ENCODE measurements at places on chromosomes 6 and 20.

- DNase-seq: no peak
These were observed 179.6 kb downstream of the UST start for GRCh38 chr6:148926478-148926877.

GRCh38 chr20:10064611-10065010 is 29.8 kb downstream of the ANKEF1 start:
- DNase-seq: no peak

DNA sequence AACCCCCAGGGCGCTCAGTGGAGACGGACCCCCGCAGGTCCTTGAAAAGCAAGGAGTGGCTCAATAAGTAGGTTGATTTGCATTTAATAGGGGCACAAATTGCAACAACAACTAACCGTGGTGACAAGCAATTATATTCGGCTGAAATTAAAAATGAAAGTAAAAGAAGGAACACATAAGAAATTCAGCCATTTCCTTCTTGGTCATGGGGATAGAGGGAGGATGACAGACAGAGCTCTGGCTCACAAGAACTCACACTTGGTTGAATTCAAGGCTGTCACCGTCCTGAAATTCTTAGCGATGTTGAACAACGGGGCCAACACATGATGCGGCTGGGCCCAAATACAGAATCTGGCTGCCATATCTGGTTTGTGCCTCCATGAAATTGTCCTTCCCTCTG is 129.0 kb downstream of the EDN3 start:
- no peak for DNase-seq

- no peak for DNase-seq
These were observed 140.7 kb upstream of the FLRT3 start for GRCh38 chr20:14478126-14478525.

DNA sequence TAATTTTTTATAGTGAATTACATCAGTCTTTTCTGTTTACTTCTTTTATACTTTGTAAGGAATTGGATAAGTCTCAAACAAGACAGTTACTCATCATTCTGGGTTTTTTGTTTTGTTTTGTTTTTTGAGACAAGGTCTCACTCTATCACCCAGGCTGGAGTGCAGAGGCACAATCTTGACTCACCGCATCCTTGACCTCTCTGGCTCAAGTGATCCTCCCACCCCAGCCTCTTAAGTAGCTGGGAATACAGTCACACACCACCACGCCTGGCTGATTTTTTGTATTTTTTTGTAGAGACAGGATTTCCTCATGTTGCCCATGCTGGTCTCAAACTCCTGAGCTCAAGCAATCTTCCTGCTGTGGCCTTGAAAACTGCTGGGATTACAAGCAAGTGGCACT is 524.3 kb downstream of the EYS start:
- no peak for DNase-seq

DNA sequence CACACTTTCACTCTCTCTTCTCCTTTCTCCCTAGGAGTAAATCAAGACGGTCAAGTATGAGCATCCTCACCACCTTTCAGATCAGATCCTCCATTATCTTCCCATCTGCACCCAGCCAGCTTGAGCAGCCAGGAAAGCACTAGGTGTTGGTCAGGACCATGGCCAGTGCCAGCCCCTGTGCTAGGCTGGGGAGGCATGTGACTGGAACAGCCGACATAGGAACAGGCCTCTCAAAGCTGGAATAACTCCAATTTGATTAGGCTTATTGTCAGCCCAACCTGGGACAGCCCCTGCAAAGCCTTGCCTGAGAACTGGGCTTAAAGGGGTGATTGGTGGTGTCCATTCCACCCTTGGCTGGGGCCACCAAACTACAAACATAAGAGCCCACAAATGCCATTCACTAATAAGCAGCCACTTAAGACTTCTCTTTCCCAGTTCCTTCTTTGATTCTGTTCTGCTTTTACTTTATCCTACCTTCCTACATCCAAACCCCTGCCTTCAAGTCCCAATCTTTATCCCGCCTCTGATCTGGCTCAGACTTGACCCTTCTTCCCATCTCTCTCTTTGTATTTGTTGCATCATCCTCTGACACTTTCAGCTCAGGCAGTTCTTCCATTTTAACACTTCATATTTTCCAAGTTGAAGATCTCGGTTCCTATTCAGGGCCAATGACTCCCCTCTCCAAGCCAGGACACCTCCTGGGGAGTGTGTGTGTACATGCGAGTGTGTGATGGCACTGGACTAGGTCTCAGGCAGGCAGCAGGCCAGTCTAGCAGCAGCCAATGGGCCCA is 4.5 kb upstream of the TREM2 start:
- DNase-seq: no peak

DNA sequence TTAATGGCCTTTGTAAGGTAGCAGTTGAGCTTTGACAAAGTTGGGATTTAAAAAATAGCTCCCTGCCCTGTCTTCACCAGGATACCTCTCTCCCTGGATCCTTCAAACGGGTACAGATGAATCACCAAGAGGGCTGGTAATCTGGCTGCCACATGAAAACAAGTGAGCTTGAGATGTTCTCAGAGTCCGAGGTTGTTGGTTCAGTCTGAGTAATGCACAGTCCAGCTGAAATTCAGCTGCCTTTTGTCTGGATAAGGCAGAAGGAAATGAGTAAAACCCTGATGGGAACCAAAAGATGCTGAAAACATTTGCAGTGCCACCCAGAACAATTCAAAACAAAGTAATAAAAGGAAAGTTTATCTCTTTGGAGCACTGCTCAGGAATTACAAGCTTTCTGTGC is 86.8 kb downstream of the GJA1 start:
- DNase-seq: no peak

- DNase-seq: peak; percentile 44
These were observed 50.9 kb upstream of the DACT2 start for GRCh38 chr6:168370310-168370991.

DNA sequence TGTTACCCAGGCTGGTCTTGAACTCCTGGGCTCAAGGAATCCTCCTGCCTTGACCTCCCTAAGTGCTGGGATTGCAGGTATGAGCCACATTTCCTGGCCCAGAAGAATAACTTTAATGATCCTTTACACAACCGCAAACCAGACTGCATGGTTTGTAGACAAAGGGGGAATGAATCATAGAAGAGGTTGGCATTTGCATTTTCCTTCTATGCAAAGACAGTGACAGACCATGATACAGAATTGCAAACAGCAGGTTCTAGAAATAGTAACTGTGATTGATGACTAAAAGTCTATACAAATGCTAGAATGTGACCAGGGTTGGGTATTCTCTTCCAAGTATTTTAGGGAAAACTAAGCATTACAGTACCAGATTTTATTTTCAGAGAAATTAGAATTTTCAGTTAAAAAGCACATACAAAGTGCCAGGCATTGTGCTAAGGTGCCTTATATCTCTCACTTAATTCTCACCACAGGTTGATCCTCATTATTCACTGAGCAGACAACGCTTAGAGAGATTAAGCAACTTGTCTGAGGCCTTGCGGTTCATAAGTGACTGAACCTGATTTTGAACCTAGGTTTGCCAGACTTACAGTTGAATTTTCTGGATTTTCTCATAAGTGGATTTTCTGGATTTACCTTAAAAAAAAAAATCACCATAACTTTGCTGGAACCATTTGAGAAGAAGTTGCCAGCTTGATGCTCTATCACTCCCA is 146.6 kb downstream of the ZFAND3 start:
- DNase-seq: no peak

GRCh38 chr20:35899064-35899463 is 55.2 kb downstream of the SCAND1 start:
- DNase-seq: no peak

DNA sequence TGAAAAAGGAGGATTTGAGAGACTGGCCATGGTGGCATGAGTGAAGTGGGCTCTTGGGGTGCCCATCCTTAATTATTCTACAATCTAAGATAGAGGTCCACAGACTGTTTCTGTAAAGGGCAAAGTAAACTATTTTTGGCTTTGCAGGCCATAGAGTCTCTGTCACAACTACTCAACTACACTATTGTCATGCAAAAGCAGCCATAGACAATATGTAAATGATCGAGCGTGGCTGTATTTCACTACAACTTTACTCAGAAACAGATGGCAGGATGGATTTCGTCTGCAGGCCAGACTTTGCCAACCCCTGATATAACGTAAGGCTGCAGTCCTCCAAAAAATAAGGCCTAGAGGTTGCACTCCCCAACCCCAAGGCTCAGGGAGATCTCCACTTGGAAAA is 58.2 kb upstream of the NAA20 start:
- DNase-seq: no peak

GRCh38 chr6:81075974-81076373 is 676.5 kb downstream of the TENT5A start:
- no peak for DNase-seq

DNA sequence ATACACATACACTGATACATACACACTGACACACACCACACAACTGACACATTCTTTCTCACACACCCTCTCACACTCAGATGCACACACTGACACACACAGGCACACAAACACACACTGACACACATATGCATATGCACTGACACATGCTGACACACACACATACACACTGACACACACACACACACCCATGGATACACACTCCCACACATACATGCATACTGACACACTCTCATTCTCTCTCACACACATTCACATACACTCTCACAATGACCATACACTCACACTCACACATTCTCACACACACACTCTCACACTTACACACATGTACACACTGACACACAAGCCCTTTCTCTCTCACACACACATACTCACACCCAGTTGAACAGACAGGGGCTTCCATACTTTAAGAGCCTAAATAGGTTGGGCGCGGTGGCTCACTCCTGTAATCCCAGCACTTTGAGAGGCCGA is 236.4 kb downstream of the LRFN2 start:
- DNase-seq: no peak

DNA sequence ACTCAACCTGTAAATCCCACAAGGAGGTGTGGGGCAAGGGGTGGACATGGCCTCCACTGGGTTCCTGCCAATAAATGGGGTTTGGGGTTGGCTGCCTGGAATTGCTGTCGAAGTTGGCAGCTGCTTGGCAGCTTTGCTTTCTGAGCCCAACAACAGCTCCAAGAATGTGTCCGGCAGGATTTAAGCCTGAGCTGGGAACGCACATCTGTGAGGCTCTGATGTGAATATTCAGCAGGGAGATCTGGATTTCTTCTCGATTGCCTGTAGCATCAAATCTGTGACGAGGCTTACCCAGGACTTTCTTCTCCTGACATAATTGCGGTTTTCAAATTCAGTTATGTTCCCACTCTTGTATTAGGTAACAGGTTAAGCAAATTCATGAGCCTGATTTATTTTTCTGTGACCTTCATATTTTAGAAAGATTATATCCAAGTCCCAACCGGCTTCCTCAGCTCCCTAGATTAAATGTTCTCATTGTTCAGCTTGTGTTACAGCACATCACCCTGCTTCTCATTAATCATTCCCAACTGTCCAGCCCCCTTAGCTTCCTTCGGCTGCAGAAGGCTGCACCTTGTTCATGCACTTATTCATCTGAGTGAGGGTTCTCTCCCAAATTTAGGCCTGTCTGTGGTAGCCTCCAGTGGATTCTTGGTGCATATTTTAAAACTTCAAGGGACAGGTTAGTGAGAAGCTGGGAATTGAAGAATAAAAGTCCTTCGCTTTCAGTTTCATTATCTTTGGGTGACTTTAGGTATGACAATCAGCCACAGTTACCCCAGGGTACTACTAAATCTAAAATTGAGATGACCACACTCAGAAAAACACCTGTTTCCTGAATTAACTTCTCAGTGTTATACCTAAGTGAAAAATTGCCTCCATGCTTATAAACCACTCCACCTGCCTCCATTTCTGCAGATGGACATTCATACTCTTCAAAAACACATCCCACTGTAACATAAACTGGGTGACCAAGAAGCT is 310.0 kb downstream of the ESR1 start:
- no peak for DNase-seq

- DNase-seq: no peak
These were observed 143.7 kb upstream of the PTPN1 start for GRCh38 chr20:50366270-50367103.

GRCh38 chr6:49609285-49609684 is 27.4 kb downstream of the RHAG start:
- DNase-seq: no peak

GRCh38 chr20:37337208-37337991 is 8.5 kb upstream of the SRC start:
- DNase-seq: no peak

GRCh38 chr20:36676701-36677421 is 30.9 kb upstream of the SLA2 start:
- DNase-seq: no peak

GRCh38 chr6:74346936-74347535 is 651.0 kb downstream of the CD109 start:
- DNase-seq: no peak

DNA sequence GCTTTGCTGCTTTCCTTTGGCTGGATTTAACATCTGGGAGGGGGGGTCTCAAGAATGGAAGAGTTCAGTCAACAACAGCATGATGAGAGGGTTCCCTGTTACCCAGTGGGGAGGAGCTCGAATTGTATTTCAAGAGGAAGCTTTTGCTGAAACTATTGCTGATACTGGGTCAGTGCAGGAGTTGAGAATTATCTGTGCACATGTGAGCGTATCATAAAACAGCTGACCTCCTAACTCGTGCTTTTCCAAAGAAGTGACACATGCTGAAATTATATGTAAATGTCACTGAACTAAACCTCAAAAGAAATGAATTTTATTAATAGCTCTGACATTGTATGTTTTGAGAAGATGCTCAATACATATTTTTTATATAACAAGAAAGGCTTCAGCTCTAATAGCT is 96.3 kb downstream of the PHF3 start:
- no peak for DNase-seq

GRCh38 chr20:56217829-56218228 is 30.7 kb upstream of the MC3R start:
- DNase-seq: no peak

DNA sequence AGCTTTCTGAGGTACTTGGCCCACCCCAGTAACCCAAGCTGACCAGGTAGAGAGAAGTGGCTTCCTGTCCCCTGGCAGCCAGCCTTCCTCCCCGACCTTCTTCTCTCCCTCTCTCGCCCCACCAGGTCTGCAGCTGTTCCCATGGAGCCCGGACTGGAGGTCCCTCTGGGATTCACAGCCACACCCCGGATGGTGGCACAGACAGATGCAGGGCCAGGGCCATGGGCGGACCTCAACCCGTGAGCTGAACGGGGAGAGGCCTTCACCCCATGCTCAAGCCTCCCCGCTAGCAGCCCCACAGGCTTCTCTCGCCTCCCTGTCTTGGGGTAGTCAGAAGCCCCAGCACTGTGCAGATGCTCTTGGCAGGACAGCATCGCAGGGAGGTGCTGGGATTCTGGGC is 41.3 kb downstream of the CPXM1 start:
- DNase-seq: no peak

- peak; percentile 15 for DNase-seq
These were observed 56.0 kb downstream of the OTOR start for GRCh38 chr20:16803965-16804792.

DNA sequence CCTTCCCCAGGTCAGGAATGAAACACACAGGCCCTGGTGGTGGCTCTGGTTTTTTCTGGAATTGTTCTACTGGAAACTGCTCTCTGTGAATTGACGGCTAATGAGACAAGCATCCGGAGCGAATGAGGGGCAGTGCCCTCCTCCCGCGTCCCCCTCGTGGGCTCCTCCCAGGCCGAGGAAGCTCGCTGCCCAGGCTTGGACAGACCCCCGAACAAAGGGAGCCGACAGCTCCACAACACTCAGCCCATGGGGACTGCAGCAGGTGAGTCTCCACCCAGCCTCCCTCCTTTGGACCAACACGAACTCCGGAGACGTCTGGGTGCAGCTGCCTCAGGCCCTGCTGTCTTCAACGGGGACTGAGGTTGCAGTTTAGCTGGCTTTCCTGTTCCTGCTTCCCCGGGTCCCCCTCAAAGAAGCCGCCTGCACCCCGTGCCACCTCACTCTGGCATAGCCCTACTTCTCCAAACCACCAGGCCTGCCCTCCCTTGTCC is 31.3 kb upstream of the AFDN start:
- no peak for DNase-seq
